Amniotic stem cell (primary cell): ENCODE measurements at places on chromosomes 1 and 21.

GRCh38 chr1:164699815-164700491 lies 141.0 kb downstream of the PBX1 start:
- no peak for DNase-seq

- no peak for DNase-seq
These were observed 25.7 kb downstream of the PMVK start for GRCh38 chr1:154910851-154911250.

GRCh38 chr1:36879613-36880012 lies 154.7 kb downstream of the GRIK3 start:
- no peak for DNase-seq

DNA sequence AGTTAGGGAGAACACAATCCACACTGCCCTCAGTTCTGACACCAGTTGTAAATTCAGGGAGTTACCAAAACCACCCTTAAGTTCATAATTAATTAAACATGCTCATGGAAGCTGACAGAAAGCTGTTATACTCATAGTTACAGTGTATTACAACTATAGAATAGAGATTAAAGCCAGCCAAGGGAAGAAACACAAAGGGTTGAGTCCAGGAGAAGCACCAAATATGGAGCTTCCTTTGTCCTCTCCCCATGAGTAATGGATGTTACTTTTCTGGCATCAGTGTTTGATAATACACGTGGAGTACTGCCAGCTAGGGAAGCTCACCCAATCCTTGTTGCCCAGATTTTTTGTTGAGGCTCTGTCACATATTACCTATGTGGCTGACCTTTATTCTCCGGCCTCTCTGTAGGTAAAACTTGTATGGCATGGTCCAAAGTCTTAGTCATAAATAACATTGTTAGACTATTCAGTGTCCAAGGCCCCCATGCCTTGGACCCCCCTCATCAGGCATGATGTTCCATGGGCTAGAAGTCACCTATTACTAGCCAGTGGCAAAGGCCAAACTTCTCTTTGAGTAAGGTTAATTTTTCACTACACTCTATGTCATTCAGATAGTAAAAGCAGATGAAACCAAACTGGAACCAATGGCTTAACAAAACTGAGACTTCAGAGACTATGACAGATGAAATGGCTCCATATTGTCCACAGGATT lies 175.7 kb downstream of the GPR52 start:
- no peak for DNase-seq
